NCI-H1417 (cell line): ENCODE measurements at places on chromosomes 16 and 17.

GRCh38 chr16:25553711-25554436 lies 137.9 kb upstream of the HS3ST4 start:
- no peak for DNase-seq

GRCh38 chr17:37605813-37606505 lies 3.3 kb downstream of the SYNRG start:
- DNase-seq: no peak

GRCh38 chr17:37818689-37819088 lies 73.8 kb upstream of the HNF1B start:
- DNase-seq: peak; percentile 33

GRCh38 chr16:67035364-67035763 lies 6.4 kb downstream of the CBFB start:
- no peak for DNase-seq

DNA sequence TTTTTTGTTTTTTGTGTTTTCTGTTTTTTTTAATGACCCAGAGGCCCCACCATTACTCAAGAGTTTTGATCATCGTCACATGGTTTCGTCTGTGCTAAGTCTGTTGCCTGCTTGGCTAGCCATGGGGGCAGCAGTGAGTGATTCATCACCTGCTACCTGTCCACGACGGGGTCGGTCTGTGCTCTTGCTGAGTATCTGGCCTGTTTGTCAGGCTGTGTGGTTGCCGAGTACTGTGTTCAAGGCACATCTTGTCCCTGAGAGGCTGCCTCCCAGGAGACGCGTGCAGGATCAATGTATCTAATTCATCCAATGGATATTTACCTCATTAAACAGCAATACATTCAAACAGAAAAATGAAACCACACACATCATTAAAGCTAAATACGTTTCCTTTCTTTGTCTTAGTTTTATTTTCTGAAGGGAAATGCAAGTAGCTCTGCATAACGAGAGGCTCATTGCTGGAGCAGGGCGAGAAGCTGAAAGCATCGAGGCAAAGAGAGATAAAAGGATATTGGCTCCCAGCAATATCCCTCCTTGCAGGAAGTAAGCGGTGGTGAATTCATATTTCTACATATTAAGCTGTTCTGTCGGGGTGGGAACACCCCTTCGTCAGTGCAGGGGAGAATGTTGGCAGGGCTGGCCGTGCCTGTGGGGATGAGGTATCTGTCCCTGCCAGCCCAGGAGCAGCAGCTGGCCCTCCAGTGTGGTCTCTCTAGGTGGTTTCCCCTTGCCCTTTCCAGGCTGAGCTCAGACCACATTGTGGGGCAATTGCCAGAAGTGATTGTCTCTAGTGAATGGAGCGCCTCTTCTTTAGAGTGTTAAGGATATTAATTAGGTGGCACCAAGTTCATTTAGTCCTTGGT lies 166.2 kb upstream of the ASIC2 start:
- DNase-seq: no peak

GRCh38 chr16:50467943-50468748 lies 80.0 kb upstream of the NKD1 start:
- no peak for DNase-seq

GRCh38 chr17:44935116-44935515 lies 12.5 kb downstream of the KIF18B start:
- no peak for DNase-seq

- peak; percentile 75 for DNase-seq
Observed at GRCh38 chr17:33292981-33293867, at the start of gene ASIC2. Gene ASIC2, minus strand, starts transcription at chr17:33293295.

GRCh38 chr16:668519-669171 lies 713 bp downstream of the RHOT2 start:
- DNase-seq: no peak

DNA sequence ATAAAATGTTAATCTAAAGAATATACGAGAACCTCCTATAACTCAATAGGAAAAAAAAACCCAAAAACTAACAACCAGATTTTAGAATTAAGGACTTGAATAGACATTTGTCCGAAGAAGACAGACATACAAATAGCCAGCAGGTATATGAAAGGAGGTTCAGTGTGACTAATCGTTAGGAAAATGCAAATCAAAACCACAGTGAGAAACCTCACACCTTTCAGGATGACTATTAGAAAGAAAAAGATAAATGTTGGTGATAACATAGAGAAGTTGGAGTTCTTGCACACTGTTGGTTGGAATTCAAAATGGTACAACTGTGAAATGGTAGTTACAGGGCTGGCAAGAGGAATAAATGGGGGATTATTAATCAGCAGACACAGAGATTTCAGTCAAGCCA lies 339.0 kb downstream of the TMEM114 start:
- no peak for DNase-seq

GRCh38 chr17:75808905-75809621 lies 24.5 kb downstream of the UNK start:
- DNase-seq: peak; percentile 58

- DNase-seq: no peak
Observed at GRCh38 chr16:88722784-88723506, 16.6 kb downstream of the CTU2 start.

GRCh38 chr17:38619451-38619795 lies 13.7 kb upstream of the SRCIN1 start:
- DNase-seq: no peak

GRCh38 chr16:1674306-1674705 lies 3.8 kb upstream of the JPT2 start:
- DNase-seq: no peak

- no peak for DNase-seq
Observed at GRCh38 chr16:66528294-66528693, 21.6 kb downstream of the TK2 start.

DNA sequence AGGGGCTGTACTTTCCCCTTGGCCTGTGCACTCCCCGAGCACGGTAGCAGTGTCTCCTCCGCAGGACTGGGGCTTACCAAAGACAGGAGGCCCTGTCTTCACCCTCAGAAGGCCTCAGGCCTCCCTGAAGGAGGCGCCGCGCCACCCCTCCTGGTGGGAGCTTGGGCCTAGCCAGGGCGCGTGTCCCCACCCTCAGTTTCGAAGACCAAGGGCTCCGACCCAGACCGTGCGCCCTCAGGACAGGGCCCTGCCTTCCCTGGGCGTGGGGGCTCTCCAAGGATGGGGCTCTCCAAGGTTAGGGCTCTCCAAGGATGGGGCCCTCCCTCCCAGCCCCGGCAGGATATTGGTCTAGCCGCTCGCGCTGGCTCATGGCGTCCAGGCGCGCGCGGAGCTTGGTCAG lies 11.8 kb downstream of the PLCD3 start:
- no peak for DNase-seq

- DNase-seq: no peak
Observed at GRCh38 chr16:67892375-67892774, 679 bp upstream of the PSKH1 start.

GRCh38 chr16:51200793-51201192 lies 49.7 kb upstream of the SALL1 start:
- DNase-seq: no peak

DNA sequence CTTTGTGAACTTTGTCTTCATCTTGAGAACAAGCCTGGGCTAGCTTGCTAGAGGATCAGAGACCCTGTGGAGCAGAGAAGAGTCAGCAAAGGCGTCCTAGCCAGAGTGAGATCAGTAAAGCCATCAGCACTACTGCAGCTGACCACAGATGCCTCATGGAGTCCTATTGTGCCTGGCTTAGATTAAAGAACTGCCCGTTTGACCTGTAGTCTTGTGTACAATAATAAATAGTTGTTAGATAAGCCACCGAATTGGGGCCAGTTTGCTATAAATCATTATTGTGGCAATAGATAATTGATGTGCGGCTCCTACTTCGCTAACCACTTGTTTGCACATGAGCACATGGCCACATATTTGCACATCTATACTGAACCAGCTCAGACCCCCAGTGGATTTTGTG lies 103.0 kb downstream of the CYLD start:
- no peak for DNase-seq

GRCh38 chr16:68739964-68740627 lies 3.0 kb downstream of the CDH1 start:
- DNase-seq: no peak

- DNase-seq: no peak
Observed at GRCh38 chr17:10458701-10459100, 10.7 kb downstream of the MYH4 start.

- DNase-seq: no peak
Observed at GRCh38 chr17:68306819-68307218, 15.5 kb downstream of the ARSG start.

- no peak for DNase-seq
Observed at GRCh38 chr16:68385371-68385770, 62.9 kb downstream of the SMPD3 start.

- no peak for DNase-seq
Observed at GRCh38 chr16:79191933-79192332, 408.6 kb downstream of the MAF start.

DNA sequence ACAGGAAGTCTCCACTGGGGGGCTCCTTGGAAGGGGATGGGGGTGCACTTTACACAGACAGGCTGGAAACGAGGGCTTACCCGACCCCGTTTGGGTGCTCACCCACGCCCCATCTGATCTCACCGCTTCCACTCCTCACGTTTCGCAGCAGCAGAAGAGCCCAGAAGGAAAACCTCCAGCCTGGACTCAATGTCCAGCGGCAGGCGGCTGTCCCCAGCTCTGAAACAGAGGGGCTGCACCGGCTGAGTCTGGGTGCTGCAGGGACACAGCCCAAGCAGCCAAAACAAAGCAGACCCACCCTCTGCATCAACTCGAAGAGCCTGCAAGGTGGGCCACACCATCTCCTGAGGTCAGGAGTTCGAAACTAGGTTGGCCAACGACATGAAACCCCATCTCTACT lies 3.9 kb downstream of the MEAK7 start:
- no peak for DNase-seq

DNA sequence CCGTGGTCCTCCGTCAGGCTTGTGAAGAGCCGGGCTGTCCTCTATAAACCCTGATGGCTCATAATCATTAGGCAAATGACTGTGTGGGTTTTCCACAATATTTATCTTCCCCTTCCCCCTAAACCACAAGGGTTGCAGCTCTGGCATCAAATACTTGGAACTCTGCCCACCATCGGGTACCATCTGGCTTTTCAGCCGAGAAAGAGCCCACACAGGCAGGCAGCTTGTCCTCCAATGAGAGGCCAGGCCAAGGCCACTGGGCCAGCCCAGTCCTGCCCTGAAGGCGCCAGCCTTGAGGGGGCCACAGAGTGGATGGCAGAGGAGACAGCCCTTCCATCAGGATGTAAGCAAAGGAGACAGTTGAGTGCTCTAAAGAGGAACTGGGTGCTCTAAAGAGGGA lies 31.8 kb upstream of the NAT9 start:
- DNase-seq: peak; percentile 47

GRCh38 chr17:17757391-17757791 lies 76.1 kb downstream of the RAI1 start:
- DNase-seq: peak; percentile 76
